ENCODE measurements at places on chromosomes 7 and 10. TPM values are rescaled to one million over a fixed set of nuclear protein-coding genes. Genes with fewer than 3 reads are reported as not detected.

GRCh38 chr7:117323305-117323850 is 520 bp upstream of the WNT2 start:
- no peak for DNase-seq

DNA sequence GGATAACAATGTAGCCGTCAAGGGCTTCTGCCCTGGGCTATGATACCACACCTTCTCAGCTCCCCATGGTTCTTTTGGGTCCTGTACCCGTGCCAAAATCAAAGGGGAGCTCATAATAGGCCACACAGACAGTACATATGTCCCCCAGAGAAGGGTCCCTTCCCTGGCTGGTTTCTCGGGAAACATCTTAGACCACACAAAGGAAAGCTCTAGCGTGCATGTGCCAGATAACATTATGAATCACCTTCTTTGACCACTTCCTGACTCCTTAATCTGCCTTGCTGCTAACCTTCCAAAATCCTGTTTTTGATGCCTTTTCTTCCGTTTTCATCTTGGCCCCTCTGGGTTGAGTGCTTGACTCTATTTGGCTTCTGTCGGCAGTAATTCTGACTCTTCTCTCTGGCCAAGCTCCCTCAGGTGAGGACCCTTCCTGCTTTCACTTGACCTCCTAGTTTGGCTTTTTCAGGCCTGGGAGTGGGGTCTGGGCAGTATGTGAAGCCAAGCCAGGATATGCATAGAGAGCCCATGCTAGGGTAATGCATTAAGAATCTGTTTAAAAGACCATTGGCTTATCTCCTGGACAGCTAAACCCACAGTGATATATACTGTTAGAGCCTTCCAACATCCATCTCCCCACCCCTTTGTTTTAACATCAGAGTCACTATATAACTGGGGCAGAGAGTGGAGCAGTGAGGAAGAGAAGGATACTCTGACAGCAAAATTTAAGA is 84.8 kb downstream of the ANLN start:
- no peak for DNase-seq

DNA sequence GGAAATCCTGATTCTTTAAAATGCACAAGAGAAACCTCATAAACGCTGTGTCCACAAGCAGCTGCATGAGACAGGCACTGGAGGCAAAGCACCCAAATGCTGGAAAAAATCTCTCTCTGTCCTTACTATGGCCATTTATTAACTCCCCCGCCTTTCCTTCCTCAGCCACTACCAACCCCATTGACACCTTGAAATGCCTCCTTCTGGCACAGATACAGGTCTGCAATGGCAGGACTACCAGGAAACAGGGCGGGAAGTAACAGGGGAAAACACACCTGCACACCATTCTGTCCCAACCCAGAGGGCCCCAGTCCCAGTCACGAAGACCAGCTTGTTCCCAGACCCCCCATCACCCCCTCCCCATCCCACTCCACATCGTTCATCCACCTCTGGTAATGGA is 224.3 kb downstream of the PARD3 start:
- DNase-seq, result no peak

- DNase-seq, result no peak
These were observed 197.8 kb upstream of the TCF7L2 start for GRCh38 chr10:112752288-112752687.

- no peak for DNase-seq
These were observed 567.3 kb downstream of the KCNMA1 start for GRCh38 chr10:77070346-77070745.

DNA sequence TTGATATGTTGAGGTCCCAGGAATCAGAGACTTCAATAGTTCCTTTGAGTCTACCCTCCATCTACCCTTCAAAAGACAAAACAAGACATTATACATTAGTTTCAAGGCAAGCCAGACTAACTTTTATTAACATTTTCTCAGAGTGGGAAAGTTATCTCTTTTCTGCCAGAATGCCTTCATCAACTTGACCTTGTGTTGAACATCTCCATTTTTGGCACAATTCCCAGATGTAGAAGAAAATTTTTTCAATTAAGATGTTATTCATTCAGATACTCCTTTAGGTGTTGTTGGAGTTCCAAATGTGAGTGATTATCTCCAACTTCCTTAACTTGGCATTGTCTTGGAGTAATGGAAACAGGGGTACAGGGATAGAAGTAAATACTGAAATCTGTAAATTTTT is 59.1 kb downstream of the NRF1 start:
- no peak for DNase-seq

GRCh38 chr7:142808461-142808801 is 37.7 kb downstream of the PRSS2 start:
- no peak for DNase-seq

GRCh38 chr7:14258441-14258840 is 269.0 kb upstream of the ETV1 start:
- DNase-seq, result no peak

- no peak for DNase-seq
These were observed 28.9 kb upstream of the CREB3L2 start for GRCh38 chr7:138030679-138031351.

DNA sequence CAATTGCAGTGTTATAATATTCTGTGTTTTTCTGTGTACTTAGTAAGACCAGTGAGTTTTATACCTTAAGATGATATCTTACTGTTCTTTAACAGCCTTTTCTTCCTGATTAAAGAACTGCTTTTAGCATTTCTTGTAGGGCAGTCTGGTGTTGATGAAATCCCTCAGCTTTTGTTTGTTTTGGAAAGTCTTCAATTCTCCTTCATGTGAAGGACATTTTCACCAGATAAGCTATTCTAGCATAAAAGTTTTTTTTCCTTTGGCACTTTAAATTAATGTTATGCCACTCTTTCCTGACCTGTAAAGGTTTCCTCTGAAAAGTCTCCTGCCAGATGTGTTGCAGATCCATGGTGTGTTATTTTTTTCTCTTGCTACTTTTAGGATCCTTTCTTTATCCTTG is 1059.8 kb downstream of the LRMDA start:
- DNase-seq, result no peak

GRCh38 chr7:418636-419280 is 100.9 kb downstream of the PDGFA start:
- peak; percentile 12 for DNase-seq

- DNase-seq, result no peak
These were observed 356.6 kb downstream of the PAXIP1 start for GRCh38 chr7:154646126-154647013.

The TMEM213 gene
- total RNA-seq, result not detected

Measured in left ventricle myocardium inferior (tissue), 1 donor.